ENCODE measurements at places on chromosomes 13 and 19.

GRCh38 chr19:54168174-54168917 lies 4.6 kb downstream of the TMC4 start:
- no peak for DNase-seq

DNA sequence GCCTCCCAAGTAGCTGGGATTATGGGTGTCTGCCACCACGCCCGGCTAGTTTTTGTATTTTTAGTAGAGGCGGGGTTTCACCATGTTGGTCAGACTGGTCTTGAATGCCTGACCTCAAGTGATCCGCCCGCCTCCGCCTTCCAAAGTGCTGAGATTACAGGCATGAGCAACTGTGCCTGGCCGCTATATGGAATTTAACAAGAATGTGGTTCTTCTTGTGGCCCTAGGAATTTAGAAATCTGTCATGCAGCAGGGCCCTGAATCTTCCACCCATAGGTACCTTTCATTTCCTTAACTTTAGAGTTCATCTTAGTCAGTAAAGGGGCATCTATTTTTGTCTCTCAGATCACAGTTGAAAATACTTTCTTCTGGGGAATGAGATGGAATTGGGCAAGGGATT lies 25.6 kb upstream of the NDFIP2 start:
- no peak for DNase-seq

DNA sequence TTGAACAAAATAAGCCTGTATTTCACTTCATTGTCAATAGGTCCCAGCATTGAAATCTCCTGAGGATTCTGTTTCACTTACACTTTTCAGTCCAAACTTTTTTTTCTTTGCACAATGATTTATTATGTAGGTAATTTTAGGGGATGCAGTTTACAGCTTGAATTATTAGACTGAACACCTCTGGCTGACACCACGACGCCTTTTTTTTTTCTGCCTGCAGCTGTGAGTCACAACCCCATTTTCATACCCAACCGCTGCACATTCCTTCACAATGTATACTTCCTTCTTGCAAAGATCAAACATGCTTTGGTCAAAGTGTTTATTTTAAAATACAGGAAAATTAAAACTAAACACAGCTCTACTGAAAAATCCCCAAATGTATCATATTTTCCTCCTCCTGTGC lies 11.4 kb downstream of the ZIC2 start:
- DNase-seq: no peak

- DNase-seq: no peak
Observed at GRCh38 chr19:15557223-15557622, 48.9 kb downstream of the CYP4F22 start.

DNA sequence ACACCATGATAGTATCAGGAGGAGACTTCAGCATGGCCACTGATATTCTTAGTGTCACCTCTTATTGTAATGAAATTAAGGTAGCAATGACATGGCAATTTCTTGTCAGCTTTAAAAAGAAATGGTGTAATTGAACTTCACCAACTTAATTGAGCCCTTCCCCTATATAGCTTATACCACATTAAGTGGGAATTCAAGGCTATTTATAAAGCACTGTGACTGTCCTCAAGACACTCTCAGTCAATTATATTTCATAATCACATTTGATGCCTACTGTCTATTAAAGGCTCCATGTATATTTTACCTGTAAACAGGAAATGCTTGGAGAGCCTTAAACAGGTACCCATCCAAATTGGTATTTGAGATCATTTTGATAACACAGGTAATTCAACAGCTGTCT lies 28.3 kb downstream of the KLF12 start:
- no peak for DNase-seq

- DNase-seq: no peak
Observed at GRCh38 chr13:47463726-47464125, 537.3 kb downstream of the SUCLA2 start.

GRCh38 chr13:112977091-112977490 lies 8.1 kb downstream of the MCF2L start:
- no peak for DNase-seq

- no peak for DNase-seq
Observed at GRCh38 chr13:71355010-71355409, 512.0 kb downstream of the DACH1 start.

DNA sequence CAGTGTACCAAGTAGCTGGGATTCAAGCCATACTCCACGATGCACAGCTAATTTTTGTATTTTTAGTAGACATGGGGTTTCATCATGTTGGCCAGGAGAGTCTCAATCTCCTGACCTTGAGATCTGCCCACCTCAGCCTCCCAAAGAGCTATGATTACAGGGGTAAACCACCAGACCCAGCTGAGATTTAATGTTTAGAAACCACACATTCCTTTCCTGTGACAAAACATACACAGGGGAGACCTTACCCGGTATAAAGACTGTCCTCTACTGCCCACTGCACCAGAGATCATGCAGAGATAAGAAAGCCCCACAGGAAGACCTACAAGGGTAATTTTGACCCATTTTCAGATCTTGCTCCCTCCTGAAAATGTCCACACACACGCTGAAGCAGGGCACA lies 22.8 kb upstream of the ZNF83 start:
- DNase-seq: no peak

- DNase-seq: peak; percentile 69
Observed at GRCh38 chr13:42950181-42950580, 41.9 kb downstream of the EPSTI1 start.

- DNase-seq: no peak
Observed at GRCh38 chr13:113192279-113192678, 16.2 kb downstream of the PCID2 start.

DNA sequence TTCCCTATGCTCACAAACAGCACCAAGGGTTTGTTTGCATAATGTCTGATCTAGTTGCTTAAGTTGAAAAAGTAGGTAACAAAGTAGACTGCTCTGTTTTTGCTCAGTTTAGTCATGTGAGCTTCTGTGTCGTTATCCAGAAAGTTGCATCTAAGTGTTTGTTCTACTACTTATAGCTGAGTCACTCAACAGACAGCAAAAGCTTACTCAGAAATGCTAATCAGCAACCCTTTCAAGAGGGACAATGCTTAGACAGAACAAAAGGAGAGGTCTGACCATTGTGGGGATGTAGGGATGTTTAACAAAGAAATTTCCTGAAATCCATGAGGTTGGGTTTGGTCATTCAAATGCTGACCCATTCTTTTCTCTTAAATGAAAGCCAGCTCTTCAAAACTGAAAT lies 106.4 kb downstream of the ATP8A2 start:
- DNase-seq: no peak

DNA sequence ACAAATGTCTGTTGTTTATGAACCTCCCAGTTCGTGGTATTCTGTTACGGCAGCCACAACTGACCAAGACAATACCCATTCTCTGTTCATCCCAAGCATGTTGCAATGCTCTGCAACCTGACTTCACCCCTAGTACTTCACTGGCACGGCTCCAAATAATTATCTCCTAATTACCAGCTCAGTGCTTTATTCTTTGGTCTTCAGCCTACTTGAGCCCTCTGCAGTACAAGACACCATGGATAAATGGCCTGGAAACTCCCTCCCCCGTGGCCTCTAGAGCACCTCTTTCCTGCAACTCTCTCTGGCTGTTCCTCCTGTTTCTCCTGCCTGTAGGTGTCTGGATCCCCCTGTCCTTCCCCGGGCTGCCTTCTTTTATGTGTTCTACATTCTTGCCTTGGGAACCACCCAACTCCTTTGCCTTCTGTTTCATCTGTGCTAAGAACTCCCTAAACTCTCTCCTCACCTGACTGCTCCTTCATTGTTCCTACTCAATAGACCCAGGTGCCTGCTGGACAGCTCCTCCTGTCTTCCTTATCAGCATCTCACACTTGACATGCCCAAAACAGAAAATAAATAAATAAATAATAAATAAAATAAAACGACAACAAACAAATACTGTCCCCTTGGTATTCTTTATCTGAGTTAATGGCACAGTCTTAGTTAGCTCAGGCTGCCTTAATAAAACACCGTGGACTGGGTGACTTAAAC lies 200.4 kb upstream of the IPO5 start:
- no peak for DNase-seq

DNA sequence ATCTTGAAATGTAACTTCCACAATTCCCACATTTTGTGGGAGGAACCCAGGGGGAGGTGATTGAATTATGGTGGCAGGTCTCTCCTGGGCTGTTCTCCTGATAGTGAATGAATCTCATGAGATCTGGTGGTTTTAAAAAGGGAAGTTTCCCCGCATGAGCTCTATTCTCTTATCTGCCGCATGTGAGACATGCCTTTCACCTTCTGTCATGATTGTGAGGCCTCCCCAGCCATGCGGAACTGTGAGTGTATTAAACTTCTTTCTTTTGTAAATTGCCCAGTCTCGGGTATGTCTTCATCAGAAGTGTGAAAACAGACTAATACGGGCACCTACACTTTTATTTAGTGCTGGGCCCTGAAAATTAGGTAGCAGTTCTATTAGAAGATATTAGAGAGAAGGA lies 45.8 kb downstream of the TNFSF13B start:
- DNase-seq: no peak

DNA sequence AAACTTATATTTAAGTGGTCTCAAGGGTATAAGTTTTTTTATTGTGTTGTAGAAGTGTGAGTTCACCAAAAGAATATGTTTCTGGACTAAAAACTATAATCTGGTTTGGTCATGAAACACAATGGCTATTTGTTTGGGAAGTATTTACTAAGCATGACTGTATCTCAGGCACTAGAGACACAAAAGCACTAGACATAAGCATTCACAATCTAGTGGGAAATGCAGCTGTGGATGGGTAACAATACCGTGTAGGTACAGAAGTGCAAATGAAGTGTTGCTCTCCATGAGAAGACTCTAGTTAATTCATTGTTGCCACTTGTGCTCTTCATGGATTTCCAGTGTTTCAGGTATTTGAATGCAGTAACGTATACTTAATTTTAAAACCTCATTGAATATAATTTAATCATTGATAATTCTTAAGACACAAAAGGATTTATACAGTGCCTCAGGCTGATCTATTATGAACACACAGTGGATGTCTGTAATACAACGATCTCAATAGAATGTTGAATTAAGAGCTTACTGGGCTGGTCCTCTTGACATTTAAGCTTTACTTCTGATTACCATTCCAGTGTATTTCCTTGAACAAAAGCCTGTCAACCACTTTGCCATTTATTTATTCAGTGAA lies 50.9 kb downstream of the TPT1 start:
- no peak for DNase-seq

GRCh38 chr19:49689133-49690078 lies at the start of gene ADM5:
Gene ADM5, plus strand, starts transcription at chr19:49689594. Its CDS starts 244 bp downstream, at chr19:49689838.
- no peak for DNase-seq

DNA sequence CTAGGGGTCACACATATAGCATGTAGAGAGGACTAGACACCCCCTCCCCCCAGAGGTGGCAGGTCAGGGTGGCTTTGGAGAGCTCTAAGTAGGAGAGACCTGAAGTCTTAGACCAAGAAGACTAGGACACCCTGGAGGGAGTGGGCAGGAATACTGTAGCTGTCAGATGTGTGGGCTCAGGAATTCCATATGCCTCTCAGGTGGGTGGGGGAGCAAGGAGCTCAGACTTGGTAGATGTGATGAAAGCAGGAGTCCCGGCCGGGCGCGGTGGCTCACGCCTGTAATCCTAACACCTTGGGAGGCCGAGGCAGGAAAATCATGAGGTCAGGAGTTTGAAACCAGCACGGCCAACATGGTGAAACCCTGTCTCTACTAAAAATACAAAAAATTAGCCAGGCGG lies 1.6 kb downstream of the CRB3 start:
- DNase-seq: no peak

DNA sequence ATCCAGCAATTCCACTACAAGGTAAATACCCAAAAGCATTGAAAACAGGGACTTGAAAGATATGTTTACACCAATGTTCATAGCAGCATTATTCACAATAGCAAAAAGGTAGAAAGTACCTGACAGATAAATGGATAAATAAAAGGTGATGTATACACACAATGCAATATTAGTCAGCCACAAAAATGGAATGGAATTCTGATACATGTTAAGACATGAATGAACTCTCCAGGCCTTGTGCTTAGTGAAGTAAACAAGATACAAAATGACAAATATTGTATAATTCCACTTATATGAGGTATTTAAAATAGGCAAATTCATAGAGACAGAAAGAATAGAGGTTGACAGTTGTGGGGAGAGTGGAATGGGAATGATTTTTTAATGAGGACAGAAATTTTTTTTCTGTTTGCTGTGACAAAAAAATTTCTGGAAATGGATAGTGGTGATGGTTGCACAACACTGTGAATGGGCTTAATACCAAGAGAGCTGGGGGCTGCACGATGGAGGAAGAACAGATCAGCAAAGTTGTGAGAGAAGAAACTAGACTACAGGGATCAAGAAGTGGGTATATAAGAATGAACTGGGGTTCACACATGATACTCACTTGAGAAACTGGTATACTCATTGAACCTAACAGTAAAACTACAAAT lies 137.2 kb downstream of the MZT1 start:
- no peak for DNase-seq

GRCh38 chr13:19810996-19811881 lies 28.5 kb upstream of the PSPC1 start:
- no peak for DNase-seq

GRCh38 chr19:45576682-45577081 lies 7.9 kb downstream of the OPA3 start:
- DNase-seq: no peak

GRCh38 chr19:50507376-50507775 lies 3.6 kb downstream of the JOSD2 start:
- DNase-seq: no peak

Data from spinal cord (tissue), 10 donors.